ENCODE measurements at places on chromosomes 4 and X. TPM values are rescaled to one million over a fixed set of nuclear protein-coding genes. Genes with fewer than 3 reads are reported as not detected.

GRCh38 chr4:70701271-70701670, 12.9 kb downstream of the UTP3 start:
- DNase-seq, result no peak
- H3K36me3 ChIP-seq, result peaks cover 3% of the 10 kb centered on the region
- no peak overlapping the region for H3K4me3 ChIP-seq
- no peak overlapping the region for H3K27ac ChIP-seq
- H3K4me1 ChIP-seq, result peaks cover 16% of the 10 kb centered on the region

DNA sequence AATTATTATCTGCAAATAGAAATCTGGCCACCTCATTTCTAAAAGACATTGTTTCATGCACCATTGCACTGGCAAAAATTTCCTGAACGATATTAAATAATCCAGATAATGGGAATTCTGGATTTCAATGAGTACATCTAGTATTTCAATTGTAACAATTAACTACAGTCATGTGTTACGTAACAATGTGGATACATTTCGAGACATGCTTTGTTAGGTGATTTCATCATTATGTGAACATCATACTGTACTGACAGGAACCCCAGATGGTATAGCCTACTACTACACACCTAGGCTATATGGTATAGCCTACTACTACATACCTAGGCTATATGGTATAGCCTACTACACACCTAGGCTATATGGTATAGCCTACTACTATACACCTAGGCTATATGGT, 14.8 kb downstream of the LAMTOR3 start:
- no peaks in the 10 kb centered on the region for H3K27me3 ChIP-seq
- peaks cover 57% of the 10 kb centered on the region for H3K36me3 ChIP-seq
- no peak overlapping the region for H3K4me3 ChIP-seq
- peaks cover 3% of the 10 kb centered on the region for H3K4me1 ChIP-seq

GRCh38 chr4:100312615-100313350, 122.5 kb upstream of the DDIT4L start:
- DNase-seq, result no peak
- H3K27me3 ChIP-seq, result peaks cover 7% of the 10 kb centered on the region
- H3K4me1 ChIP-seq, result no peaks in the 10 kb centered on the region
- no peaks in the 10 kb centered on the region for H3K36me3 ChIP-seq
- no peak overlapping the region for H3K27ac ChIP-seq

GRCh38 chr4:87835197-87835596, 2.4 kb downstream of the MEPE start:
- no peaks in the 10 kb centered on the region for H3K4me1 ChIP-seq
- DNase-seq, result no peak
- H3K27ac ChIP-seq, result no peak overlapping the region
- peaks cover 6% of the 10 kb centered on the region for H3K27me3 ChIP-seq
- H3K36me3 ChIP-seq, result no peaks in the 10 kb centered on the region

DNA sequence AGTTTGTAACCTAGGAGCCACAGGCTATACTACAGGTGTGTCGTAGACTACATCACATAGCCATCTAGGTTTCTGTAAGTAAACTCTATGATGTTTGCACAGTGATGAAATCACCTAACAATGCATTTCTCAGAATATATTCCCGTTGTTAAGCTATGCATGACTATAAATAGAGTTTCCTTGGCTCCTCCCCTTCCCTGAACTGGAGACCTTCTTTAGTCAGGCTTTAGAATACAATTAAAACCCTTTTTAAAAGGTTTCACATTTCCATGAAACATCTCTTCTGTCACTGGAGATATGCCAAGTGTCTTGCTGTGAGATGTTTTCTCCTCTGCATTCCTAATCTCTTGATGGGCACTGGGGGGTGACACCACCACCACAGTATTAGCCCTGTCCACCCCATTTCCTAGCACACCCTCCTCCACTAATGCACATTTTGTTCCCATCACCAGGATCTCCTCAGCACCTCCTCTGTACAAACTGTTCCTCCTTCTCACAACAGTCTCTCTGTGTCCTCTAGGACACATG, 334.6 kb upstream of the CPEB2 start:
- no peak overlapping the region for H3K4me3 ChIP-seq
- DNase-seq, result no peak
- H3K36me3 ChIP-seq, result no peaks in the 10 kb centered on the region
- no peak overlapping the region for H3K27ac ChIP-seq

DNA sequence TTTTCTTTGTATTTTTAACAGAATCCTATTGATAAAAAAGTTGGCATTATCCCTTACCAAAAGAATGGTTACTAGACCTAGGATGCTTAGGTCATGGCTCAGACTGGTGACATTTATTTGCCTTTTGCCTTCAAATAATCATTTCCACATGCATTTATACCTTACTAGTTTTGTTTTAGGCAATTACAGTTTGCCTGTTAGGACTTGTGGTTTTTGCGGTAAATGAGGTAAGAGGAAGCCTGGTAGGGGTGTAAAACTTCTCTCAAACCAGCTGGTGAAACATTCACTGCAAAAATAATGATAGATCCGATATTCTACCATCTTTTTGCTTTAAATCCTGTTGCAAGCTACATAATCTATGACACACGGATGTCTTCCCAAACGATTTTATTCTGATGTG, 12.1 kb downstream of the LAMP2 start:
- peak overlapping the region; percentile 32 for H3K4me3 ChIP-seq
- H3K27me3 ChIP-seq, result no peaks in the 10 kb centered on the region
- H3K4me1 ChIP-seq, result peaks cover 42% of the 10 kb centered on the region

- DNase-seq, result no peak
- H3K36me3 ChIP-seq, result no peaks in the 10 kb centered on the region
- peak overlapping the region; percentile 24 for H3K4me3 ChIP-seq
- H3K27me3 ChIP-seq, result no peaks in the 10 kb centered on the region
- peaks cover 73% of the 10 kb centered on the region for H3K4me1 ChIP-seq
- H3K27ac ChIP-seq, result peak overlapping the region; percentile 98
Measured at GRCh38 chr4:184318852-184319251, 101.2 kb upstream of the ENPP6 start.

DNA sequence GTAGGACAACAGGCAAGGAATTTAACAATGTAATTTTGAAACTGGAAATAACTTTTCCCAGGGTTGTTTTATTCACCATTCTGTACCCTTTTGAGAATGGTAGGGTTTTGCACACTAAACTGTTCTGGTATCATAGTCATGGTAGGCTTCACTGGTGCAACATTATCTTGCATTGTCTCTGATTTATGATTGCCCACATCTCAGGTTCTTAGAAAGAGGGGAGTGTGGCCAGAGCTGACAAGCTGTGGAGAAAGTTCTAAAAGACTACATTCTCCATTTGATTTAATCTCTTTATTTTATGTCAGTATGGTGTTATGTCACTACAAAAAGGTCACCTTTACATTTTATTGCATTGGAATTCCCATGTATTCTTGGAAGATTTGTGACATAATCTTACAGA, 447.3 kb downstream of the GRIA2 start:
- no peaks in the 10 kb centered on the region for H3K27me3 ChIP-seq
- H3K4me3 ChIP-seq, result no peak overlapping the region
- no peak for DNase-seq
- no peaks in the 10 kb centered on the region for H3K36me3 ChIP-seq
- no peak overlapping the region for H3K27ac ChIP-seq
- H3K4me1 ChIP-seq, result no peaks in the 10 kb centered on the region

- no peaks in the 10 kb centered on the region for H3K36me3 ChIP-seq
- H3K4me3 ChIP-seq, result no peak overlapping the region
- no peak for DNase-seq
- no peaks in the 10 kb centered on the region for H3K4me1 ChIP-seq
- no peak overlapping the region for H3K27ac ChIP-seq
Measured at GRCh38 chr4:87677731-87678130, 27.7 kb downstream of the DMP1 start.

DNA sequence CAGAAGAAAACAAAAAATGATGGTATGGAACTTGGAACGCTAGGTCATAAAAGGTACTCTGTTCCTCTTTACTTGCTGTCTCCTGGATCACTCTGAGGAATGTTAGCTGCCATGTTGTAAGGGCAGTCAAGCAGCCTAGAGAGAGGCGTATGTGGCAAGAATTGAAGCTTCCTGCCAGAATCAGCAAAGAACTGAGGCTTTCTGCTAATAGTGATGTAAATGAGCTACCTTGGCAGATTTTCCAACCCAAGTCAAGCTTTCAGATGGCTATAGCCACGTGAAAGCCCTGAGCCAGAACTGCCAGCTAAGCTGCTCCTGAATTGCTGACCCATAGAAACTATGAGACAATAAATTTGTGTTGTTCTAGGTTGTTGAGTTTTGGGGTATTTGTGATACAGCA, 38.7 kb downstream of the AASDH start:
- H3K4me1 ChIP-seq, result no peaks in the 10 kb centered on the region
- H3K27ac ChIP-seq, result no peak overlapping the region
- H3K36me3 ChIP-seq, result peaks cover 45% of the 10 kb centered on the region

DNA sequence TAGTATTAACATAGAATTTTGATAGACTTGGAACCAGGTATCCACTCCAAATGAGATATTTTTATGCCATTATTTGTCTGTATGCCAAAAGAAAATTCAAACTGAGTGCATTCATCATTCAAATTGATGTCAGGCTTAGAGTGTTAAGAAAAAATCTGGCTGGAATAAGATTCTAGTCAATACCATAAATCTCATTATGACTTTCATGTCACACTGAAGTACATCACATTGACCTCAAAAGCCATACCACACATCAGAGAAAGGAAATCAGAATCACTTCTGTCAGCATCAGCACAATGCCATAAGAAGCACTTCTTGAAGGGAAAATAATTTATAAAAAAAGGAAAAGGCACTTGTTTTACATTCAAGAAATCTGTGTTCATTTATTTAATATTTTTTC, 119.0 kb upstream of the BMP3 start:
- no peaks in the 10 kb centered on the region for H3K27me3 ChIP-seq
- H3K4me1 ChIP-seq, result peaks cover 12% of the 10 kb centered on the region
- peaks cover 7% of the 10 kb centered on the region for H3K36me3 ChIP-seq
- no peak overlapping the region for H3K4me3 ChIP-seq
- no peak for DNase-seq

- DNase-seq, result no peak
- no peaks in the 10 kb centered on the region for H3K27me3 ChIP-seq
- no peak overlapping the region for H3K27ac ChIP-seq
- no peak overlapping the region for H3K4me3 ChIP-seq
- H3K36me3 ChIP-seq, result no peaks in the 10 kb centered on the region
Measured at GRCh38 chrX:44931441-44931973, 58.5 kb downstream of the KDM6A start.

DNA sequence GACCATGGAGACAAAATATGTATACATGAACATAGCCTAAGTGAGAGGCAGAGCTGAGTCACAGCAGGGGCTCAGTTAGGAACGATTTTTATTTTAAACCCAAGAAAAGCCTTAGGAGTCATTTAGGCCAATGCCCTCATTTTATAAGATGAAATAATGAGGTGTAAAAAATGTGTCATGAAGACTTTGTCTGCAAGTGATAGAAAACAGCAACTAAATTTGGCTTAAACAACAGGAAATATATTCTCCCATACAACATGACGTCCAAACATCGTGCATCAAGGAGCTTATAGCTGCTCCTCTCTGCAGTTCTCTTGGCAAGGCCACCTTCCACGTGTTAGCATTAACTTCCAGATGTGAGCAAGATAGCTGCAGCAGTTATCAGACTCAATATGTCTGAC, 16.8 kb downstream of the SCFD2 start:
- H3K27me3 ChIP-seq, result no peaks in the 10 kb centered on the region
- H3K4me3 ChIP-seq, result no peak overlapping the region
- no peak for DNase-seq
- H3K4me1 ChIP-seq, result peaks cover 2% of the 10 kb centered on the region
- H3K27ac ChIP-seq, result no peak overlapping the region

- H3K27me3 ChIP-seq, result no peaks in the 10 kb centered on the region
- no peak overlapping the region for H3K27ac ChIP-seq
- peak overlapping the region; percentile 5 for H3K4me3 ChIP-seq
- no peaks in the 10 kb centered on the region for H3K36me3 ChIP-seq
Measured at GRCh38 chr4:11297201-11297600, 131.5 kb downstream of the HS3ST1 start.

DNA sequence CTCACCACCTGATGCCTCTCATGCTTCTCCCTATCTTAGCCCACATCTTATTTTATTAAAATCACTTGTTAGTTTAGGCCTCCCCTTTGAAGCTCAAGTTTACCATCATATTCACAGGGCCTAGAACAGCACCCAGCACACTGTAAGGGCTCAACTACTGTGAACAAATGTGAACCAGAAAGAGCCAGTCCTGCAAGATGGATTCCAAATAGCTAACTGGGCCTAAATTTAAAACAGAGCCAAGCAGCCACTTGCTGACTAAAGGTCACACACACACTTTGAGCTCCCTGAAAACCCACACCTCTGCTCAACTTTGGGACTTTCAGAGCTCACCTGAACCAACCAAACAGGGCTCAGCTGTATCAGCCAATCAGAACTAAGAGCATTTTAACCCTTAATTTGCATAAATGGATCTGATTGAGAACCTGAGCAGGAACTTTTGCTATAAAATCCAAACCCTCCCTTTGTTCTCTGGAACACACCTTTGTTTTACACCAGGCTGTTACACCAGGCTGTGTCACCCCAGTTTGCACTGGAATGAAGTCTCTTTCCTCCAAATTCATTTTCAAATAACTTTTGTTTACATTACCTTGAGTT, 62.1 kb upstream of the EXOC1L start:
- no peaks in the 10 kb centered on the region for H3K4me1 ChIP-seq
- H3K36me3 ChIP-seq, result no peaks in the 10 kb centered on the region
- H3K4me3 ChIP-seq, result no peak overlapping the region
- H3K27me3 ChIP-seq, result peaks cover 3% of the 10 kb centered on the region
- DNase-seq, result no peak
- no peak overlapping the region for H3K27ac ChIP-seq

- H3K27ac ChIP-seq, result no peak overlapping the region
- no peaks in the 10 kb centered on the region for H3K4me1 ChIP-seq
- DNase-seq, result no peak
Measured at GRCh38 chr4:26476545-26476944, 13.7 kb downstream of the CCKAR start.

DNA sequence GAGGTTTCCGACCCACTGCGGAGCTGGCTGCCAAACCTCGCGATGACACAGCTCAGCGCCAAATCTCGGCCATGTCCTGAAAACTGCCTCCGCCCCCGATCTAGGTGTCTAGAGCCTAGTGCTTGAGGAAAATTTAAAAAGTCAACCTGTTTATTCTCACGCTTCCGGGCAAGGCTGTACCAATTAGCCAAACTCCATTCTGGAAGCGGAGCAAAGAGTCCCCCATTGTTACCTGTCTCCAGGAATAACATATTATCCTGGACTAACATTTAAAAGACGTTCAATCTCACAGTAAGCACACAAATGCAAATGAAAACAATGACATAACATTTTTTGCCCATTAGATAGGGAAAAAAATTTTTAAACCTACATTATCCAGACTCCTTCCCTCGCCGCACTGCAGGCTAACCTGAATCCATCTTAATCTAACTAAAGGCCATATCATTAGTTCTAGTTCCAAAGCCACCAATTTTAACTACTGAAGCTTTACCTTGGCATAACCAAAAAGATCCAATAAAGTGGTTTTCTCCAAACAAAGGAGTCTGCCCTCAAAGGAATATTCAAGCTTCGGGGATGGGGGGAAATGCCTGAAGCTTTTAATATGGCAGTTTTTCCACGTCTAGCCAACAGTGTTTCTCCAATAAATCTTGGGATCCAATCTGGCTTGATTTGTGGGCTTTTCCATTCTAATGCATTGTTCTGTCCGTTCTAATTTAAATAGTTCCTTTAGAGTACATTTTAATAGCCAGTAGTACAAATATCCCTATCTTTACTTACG, 1.9 kb downstream of the HUWE1 start:
- H3K27me3 ChIP-seq, result no peaks in the 10 kb centered on the region
- DNase-seq, result no peak
- H3K4me1 ChIP-seq, result peaks cover 39% of the 10 kb centered on the region
- peak overlapping the region; percentile 91 for H3K4me3 ChIP-seq
- H3K36me3 ChIP-seq, result peaks cover 25% of the 10 kb centered on the region

Gene TLR1
- total RNA-seq, result 39.6 TPM

Gene SLC10A4
- not detected for total RNA-seq

Gene LETM1
- 52.5 TPM for total RNA-seq

Gene FOXP3
- total RNA-seq, result 0.29 TPM

Gene SEC31A
- 154 TPM for total RNA-seq
